Motor neuron (in vitro differentiated cells): ENCODE measurements at places on chromosomes 2 and 18.

- ATAC-seq, result no peak
Measured at GRCh38 chr2:527581-527980, 149.6 kb downstream of the TMEM18 start.

DNA sequence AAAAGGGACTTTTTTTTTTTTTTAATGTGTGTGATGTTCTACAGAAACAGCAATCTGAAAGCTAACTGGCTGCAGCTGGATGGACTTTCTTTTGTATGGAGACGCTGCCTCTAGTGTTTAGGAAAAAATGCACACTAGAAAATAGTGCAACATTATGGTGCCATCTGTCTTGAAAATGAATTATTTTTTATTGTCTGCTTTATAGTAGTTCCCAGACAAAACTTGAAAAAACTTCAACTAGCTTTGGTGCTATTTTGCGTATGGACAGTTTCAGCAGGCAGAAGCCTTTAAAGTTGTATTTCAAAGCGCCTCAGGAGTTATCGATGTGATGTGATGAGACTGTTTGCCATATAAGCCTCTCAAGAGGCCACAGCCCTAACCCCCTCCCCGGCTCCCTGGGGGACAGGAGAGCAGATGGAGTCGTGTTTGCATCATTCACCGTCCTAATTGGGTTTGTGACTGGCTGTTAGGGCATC, 86.9 kb downstream of the LTBP1 start:
- ATAC-seq, result peak; percentile 96

DNA sequence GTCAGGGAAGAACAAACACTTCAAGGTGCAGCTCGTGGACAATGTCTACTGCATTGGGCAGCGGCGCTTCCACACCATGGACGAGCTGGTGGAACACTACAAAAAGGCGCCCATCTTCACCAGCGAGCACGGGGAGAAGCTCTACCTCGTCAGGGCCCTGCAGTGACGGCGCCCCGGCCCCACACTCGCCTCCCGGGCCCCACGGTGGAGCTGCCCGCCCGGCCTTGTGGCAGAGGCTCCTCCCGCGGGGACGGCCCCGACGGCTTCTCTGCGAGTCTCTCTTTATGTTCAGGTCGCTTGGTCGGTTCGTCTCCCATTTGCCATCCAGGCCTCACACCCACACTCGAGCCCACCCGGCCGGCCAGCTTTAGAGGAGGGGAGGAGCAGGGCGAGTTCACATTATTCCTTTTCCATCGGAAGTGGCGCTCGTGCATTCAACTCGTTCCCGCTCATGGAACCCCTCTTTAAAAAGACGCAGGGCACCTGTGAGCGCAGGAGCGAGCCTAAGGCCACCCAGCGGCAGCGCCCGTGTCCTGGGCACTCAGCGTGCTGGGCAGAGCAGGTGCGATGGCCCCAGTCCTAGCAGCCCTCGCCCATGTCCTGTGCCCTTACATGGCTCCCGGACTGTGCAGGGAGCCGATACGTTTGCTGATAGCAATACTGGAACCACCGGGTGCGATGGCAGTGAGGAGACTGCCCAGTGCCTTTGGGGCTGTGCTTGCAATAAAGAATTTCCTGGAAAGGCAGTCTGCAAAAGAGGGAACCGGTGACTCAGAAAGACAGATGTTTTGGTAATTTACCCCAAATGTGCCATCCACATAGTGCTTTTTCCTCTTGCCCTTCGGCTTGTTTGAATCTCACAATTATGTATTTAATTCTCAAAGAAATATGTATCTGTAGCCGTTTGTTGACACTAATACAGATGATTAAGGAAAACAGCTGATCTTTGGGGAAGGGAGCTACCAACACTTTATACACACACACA, 148.6 kb downstream of the NCK2 start:
- no peak for ATAC-seq

DNA sequence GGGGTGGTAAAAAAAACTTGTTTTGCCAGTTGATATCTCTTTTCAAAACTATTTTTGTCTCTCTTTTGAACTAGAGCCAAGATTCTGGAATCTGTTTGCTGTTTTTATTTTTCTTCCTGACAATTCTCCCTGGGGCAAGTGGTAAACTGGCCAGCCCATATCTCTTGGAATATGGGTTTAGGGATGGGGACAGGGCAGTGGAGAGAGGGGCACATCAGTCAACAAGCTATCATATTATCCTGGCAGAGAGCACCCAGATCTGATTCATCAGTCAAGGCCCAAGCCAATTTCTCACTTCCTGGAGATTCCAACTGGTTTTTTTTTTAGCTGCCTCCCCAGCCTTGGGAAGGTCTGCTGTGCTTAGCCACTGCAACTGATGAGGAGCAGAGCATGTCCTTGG, 52.3 kb downstream of the ARHGAP28 start:
- ATAC-seq, result peak; percentile 46

GRCh38 chr2:31935370-31935769, 75.4 kb downstream of the MEMO1 start:
- no peak for ATAC-seq
